ENCODE measurements at places on chromosomes 2 and 18.

- no peak for DNase-seq
Observed at GRCh38 chr2:23446916-23447315, 61.9 kb downstream of the KLHL29 start.

DNA sequence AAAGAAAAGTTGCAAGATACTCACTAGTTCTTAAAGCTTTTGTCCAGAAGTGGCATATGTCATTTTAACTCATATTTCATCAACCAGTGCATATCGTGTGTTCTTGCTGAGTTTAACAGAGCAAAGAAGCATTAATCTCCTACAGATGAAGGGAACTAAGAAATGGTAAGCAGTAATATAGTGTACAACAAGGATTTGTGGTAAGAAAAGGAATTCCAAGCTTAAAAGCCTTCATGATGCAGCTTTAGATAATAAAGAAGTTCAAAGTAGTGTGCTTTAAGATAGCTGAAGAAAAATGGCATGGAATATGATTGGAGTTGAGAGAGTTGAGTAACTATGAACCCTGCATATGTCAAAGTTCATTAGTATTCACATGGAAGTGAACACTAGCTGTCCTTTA is 649.8 kb upstream of the FSHR start:
- DNase-seq: no peak

- no peak for DNase-seq
Observed at GRCh38 chr2:188975497-188976102, 1.4 kb downstream of the COL3A1 start.

GRCh38 chr2:128309280-128310093 is 9.2 kb downstream of the HS6ST1 start:
- DNase-seq: no peak

- no peak for DNase-seq
Observed at GRCh38 chr2:48984922-48985321, 169.4 kb downstream of the FSHR start.

- no peak for DNase-seq
Observed at GRCh38 chr2:196046123-196046917, 22.3 kb downstream of the DNAH7 start.

DNA sequence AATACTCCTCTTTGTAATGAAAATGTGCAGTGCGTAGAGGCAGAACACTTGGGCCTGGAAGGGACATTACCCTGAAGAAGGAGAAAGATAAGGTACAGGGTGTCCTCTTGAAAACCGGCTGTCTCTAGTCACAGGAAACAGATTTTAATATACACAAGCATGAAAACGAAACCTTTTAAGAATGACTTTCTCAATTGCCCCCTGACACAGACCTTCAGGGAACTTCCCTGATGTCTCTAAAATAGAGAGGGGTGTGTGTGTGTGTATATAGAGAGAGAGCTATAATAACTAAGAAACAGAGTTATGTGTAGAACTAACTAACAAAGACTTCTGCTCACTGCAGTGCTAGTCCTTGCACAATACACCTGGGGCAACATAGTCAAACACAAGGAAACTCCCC is 780.0 kb downstream of the CNTNAP5 start:
- DNase-seq: no peak

GRCh38 chr2:197851451-197851850 is 47.1 kb downstream of the PLCL1 start:
- DNase-seq: no peak

DNA sequence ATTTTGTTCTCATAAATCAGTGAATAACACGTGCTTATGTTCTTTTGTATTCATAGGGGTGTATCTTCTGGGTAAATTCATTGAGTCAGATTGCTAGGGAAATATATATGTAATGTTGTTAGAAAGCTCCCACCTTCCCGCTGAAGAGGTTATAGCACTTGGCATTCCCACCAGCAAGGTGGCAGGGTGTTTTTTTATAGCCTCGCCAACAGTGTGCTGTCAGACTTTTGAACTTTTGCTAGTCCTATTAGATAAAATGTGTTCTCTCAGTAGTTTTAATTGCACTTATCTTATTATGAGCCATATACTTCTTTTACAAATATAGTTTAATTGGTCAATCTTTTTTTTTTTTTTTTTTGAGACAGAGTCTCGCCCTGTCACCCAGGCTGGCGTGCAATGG is 31.0 kb downstream of the MRPS9 start:
- no peak for DNase-seq

Measured in stimulated activated CD8-positive, alpha-beta memory T cell treated with anti-CD3 and anti-CD28 coated beads, Interleukin-7, amount 100 ng/mL, for 1 hour (primary cell).